ENCODE measurements at places on chromosomes 11 and 22. TPM values are rescaled to one million over a fixed set of nuclear protein-coding genes. Genes with fewer than 3 reads are reported as not detected.

SNAP29 gene
- total RNA-seq: 9.6 TPM

DNA sequence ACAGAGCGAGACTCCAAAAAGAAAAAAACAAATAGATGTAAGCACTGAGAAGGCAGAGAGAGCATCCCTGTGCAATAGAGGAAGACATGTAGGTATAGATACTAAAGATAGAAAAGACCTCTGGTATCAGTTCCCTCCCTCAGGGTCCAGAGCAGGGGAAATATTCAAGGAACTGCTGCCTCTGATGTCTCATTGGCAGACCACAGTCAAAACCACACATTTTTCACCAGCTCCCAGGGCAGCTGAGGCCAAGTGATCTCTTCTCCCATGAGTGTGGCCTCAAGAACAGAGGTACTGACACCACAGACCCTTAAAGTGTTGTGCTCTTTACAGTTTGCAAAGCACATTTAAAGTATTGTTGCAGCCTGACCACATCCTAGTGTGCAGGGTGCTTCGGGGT, 288.5 kb downstream of the NTM start:
- DNase-seq: no peak

DNA sequence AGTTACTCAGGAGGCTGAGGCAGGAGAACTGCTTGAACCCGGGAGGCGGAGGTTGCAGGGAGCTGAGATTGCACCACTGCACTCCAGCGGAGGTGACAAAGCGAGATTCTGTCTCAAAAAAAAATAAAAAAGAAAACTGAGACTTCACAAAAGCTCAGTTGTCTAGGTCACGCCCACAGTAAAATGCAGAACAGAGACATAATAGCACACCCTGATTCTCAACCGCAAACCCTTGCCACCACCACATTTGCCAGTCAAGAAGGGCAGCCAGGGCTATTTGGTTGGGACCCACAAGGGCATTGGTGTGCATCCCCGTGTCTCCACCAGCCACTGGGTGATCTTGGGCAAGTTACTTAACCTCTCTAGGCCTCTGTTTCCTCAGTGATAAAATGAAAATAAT, 25.4 kb downstream of the CREB3L1 start:
- no peak for DNase-seq

ACTN3 gene
- total RNA-seq: not detected

- DNase-seq: no peak
Observed at GRCh38 chr11:27722117-27722952, 22.1 kb upstream of the BDNF start.
